ENCODE measurements at places on chromosomes 6 and 20. TPM values are rescaled to one million over a fixed set of nuclear protein-coding genes. Genes with fewer than 3 reads are reported as not detected.

The YTHDF1 gene
- total RNA-seq: 33.3 TPM

The E2F1 gene
- 1.3 TPM for total RNA-seq

The HLA-DOA gene
- 1.9 TPM for total RNA-seq

The LZTS3 gene
- 11.4 TPM for total RNA-seq

The C4A gene
- 50.4 TPM for total RNA-seq

The ELOVL4 gene
- 2.3 TPM for total RNA-seq

The CHMP4B gene
- total RNA-seq: 115 TPM

The BPI gene
- total RNA-seq: 0.27 TPM

The SLC26A8 gene
- not detected for total RNA-seq

The SRMS gene
- not detected for total RNA-seq

The ISM1 gene
- total RNA-seq: 3.6 TPM

The PNRC1 gene
- 349 TPM for total RNA-seq

The MAP3K4 gene
- 27.8 TPM for total RNA-seq

The CRISP1 gene
- total RNA-seq: not detected

The SLC2A10 gene
- 10.1 TPM for total RNA-seq

The MATN4 gene
- not detected for total RNA-seq

The KCNQ2 gene
- total RNA-seq: 0.19 TPM

The FILIP1 gene
- total RNA-seq: 57.6 TPM

All from gastroesophageal sphincter (tissue), 4 donors.